ENCODE measurements at places on chromosomes 16 and 17. TPM values are rescaled to one million over a fixed set of nuclear protein-coding genes. Genes with fewer than 3 reads are reported as not detected.

DNA sequence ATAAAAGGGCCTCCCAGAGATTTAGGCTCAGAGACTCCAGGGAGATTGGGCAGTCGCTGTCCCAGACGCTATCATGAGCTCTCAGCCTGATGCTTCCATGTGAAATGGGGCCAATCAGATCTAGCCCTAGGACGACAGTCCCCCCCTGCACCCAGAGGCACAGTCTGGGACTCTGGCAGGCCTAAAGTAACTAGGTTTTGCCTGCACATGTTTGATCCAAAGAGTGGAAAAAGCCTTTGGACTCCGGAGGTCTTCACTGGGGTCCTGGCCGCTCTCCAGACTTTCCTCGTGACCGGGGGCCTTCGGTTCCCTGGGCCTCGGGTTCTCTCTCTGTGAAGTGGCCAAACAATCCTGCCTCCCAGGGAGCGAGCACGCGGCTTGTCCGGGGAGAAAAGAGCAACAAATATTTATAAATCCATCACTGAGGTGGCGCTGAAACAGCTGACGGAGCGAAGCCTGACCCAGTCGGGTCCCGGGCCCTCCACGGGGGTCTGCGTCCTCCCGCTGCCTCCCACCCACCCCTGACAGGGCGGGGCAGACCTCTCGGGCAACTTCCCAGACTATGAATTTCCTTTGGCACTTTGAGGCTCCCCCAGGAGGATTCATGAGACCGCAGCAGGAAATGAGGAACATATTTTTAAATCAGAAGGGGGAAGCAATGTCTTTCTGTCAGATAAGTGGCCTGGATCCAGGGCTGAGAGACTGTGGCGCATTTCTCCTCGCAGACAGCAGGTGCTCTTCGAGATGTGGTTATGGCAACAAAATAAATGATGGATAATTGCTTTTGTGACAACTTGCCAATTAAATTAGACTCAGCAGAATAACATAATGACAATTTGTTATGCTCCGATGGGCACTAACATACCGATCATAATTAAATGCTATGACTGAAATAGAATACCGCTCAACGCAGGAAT is 38.9 kb downstream of the MRPS23 start:
- DNase-seq: peak; percentile 23

DNA sequence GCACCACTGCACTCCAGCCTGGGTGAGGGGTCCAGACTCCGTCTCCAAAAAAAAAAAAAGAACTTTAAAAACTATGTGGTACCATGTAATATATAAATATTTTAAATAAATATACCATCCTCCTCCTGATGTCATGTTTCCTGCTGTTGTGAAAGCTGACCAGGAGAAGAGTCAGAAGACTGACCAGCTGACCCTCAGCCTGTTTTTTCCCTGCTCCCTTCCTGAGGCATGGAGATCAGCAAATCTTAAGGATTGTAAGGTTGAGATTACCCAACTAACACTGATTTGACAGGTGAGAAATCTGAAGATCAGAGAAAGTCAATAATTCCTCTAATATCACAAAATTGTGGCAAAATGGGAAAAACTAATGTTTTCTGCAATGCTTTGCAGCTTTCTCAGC is 18.1 kb downstream of the NCOR1 start:
- peak; percentile 49 for DNase-seq

DNA sequence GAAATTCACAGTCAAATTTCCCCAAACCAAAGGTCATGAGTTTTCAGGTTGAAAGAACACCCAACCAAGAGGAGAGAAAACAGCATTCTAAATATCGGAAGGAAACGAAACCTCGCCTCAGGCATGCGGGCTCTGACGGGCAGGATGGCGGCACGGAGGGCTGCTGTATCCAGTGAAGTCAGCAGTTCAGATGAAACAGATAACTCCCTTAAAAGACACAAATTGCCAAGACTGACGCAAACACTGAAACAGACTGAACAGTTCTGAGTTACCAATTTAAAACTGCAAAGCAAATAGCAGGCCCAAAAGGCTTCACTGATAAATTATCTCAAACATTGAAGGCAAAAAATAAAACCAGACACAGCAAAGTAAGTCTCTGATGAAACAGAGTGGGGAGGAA is 20.6 kb upstream of the CDH15 start:
- no peak for DNase-seq

GRCh38 chr16:57775661-57776469 is 26.4 kb downstream of the KIFC3 start:
- DNase-seq: peak; percentile 21

DNA sequence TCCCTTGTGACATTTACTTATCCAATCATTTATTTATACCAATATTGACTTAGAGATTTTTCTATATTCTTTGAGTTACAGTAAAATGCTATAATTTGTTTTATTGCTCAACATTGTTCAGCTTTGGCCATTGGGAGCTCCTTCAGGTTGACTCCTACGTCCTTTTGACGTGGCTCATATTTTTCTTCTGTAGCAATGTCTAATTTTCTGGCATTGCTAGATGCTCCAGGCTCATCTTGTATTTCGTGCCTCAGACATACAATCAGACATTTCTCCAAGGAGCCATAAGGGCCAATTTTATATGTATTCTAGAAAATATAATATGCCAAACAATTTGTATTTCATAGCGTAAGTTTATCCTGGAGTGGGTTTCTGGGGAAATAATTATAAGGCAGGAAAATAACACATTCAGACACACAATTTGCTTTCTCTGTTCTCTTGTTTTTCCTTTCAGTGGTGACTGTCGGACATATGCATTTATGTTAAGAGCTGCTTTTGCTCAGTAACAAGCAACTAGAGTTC is 355.1 kb upstream of the MON1B start:
- no peak for DNase-seq

Gene MYCBPAP
- 0.42 TPM for total RNA-seq
